ENCODE measurements at places on chromosomes 13 and 19.
A peak's percentile ranks its signal among the peaks of the same experiment; 100 is the strongest.

GRCh38 chr19:35040826-35041547 is 534 bp upstream of the HPN start:
- peak overlapping the region; percentile 27 for H3K4me3 ChIP-seq
- H3K36me3 ChIP-seq: no peaks in the 10 kb centered on the region

DNA sequence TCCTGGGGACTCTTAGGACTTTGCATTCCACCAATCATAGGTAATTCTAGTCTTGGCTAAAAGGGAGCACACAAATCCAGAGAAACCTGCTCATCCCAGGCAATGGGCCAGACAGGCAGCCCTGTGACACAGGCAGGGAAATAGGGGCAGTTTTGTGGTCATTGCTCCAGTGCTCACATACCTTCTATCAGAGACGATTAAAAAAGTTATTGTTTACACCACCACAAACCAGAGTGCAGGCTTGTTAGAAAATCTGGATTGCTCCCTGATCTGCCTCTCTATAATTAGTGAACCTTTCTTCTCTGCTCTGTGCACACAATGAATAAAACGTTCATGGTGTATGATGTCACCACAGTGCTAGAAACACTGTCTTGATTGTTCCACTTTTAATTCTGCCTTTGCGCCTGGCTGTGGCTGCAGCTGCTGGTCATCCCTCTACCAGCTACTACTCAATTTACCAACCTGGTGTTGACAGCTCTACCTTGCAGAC is 121.6 kb upstream of the SPATA13 start:
- H3K4me1 ChIP-seq: peaks cover 4% of the 10 kb centered on the region
- no peaks in the 10 kb centered on the region for H3K36me3 ChIP-seq
- no peak overlapping the region for H3K4me3 ChIP-seq
- peak overlapping the region; percentile 1 for H3K27ac ChIP-seq

DNA sequence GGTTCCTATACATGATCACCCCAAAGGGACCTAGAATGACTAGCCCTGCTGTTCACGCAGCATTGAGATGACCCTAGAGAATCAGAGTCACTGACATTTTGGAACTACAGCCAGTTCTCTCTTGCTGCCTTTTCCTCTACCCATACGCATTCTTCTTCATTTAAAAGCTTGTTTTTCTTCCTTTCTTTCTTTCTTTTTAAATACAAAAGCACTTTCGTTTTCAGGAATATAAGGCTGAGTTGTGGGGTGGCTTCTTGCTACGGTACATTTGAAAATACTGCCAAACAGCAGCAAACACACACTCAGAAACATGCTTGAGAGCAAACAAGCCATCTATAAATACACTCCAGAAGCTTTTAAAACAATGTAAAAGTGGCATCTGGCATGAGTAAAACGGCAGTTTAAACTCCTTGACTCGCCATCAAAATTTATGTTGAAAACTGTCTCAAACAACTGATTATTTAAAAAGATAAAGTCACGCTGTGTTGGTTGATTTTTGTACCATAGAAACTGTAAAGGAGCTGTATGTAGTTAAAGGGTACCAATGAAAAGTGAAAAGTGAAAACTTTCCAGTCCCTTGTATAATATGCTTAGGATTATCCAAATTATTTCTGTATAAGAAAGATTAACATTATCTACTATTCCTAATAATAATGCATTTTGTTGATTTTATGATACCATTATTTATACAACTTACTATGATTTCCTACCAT is 95.6 kb downstream of the PCDH9 start:
- no peaks in the 10 kb centered on the region for H3K36me3 ChIP-seq
- DNase-seq: no peak
- no peak overlapping the region for H3K4me3 ChIP-seq
- H3K4me1 ChIP-seq: no peaks in the 10 kb centered on the region

DNA sequence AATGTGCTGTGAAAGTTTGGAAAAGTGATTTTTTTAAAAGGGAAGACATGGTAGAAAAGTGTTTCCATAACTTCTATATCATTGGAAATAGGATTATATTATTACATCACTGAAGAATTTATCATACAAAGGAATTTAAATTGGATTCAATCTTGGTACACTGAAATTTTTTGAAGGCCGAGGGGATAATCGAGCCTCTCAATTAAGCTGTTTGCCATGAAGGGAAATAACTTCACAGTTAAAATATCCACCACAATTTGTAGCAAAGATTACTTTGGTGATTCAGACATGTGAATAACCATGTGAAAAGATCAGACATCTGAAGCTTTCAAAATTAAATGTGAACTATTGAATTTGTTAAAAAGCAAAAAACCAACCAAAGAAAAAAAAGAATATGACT is 215.3 kb downstream of the KLF5 start:
- no peak overlapping the region for H3K27ac ChIP-seq
- DNase-seq: no peak
- H3K4me3 ChIP-seq: no peak overlapping the region
- H3K36me3 ChIP-seq: no peaks in the 10 kb centered on the region
- H3K27me3 ChIP-seq: no peaks in the 10 kb centered on the region

DNA sequence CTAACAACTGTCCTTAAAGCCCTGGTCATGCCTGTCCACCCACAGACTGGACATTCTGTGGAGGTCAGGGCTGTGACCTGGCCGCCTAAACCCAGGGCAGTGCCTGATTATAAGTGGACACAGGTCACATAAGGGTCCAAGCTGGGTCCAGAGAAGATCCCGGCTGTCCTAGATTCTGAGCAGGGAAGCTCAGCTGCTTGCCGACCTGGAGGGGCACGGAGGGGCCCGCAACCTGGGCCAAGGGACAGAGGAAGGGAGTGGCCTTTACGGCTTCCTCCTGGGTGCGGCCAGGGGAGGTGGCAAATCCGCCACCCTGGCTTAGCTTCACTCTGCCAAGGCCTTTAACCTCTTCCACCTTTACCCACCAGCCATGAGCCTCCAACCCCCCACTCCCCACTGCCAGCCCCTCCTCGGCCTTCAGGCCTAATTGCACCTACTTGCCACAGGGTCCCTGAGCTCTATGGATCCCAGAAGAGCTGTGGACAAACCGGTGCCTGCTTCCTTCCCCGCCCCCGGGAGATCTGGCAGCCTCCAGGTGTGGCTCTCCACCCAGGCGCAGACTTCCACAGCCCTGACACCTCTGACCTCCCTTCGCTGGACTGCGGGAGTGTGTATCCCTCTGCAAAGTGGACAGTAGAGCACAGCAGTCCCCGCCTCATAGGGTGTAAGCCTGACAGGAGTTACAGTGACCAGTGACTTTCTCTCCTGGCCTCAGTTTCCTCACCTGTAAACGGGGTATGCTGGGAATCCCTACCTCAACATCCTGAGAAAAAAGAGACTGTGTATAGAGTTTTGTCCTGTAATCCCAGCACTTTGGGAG is 1.7 kb downstream of the CD320 start:
- no peak overlapping the region for H3K4me3 ChIP-seq
- H3K27ac ChIP-seq: no peak overlapping the region
- H3K27me3 ChIP-seq: no peaks in the 10 kb centered on the region
- H3K36me3 ChIP-seq: no peaks in the 10 kb centered on the region
- no peak for DNase-seq

DNA sequence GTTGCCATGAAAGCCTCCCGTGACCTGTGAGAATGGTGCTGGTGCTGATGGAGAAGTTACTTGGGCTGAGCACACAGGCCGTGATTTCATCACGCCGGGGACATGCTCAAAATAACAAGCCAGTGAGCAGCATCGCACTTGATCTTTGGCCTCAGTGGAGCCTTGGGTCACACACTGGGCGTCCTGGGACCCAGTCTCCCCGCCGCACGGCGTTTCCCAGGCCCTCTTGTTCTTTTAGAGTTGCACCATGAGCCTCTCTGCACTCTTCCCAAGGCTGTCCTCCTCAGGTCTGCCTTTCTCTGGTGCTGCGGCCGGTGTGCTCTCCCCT is 9.5 kb upstream of the NDUFS7 start:
- no peak for DNase-seq
- H3K27me3 ChIP-seq: no peaks in the 10 kb centered on the region
- peaks cover 9% of the 10 kb centered on the region for H3K4me1 ChIP-seq

GRCh38 chr13:93227280-93227877 is 772 bp downstream of the GPC6 start:
- no peak for DNase-seq
- peak overlapping the region; percentile 84 for H3K27ac ChIP-seq
- peak overlapping the region; percentile 45 for H3K4me3 ChIP-seq
- H3K4me1 ChIP-seq: peaks cover 3% of the 10 kb centered on the region
- no peaks in the 10 kb centered on the region for H3K27me3 ChIP-seq

GRCh38 chr13:39321574-39321973 is 281.4 kb downstream of the LHFPL6 start:
- no peak overlapping the region for H3K4me3 ChIP-seq
- H3K4me1 ChIP-seq: no peaks in the 10 kb centered on the region
- DNase-seq: no peak
- H3K36me3 ChIP-seq: no peaks in the 10 kb centered on the region
- no peaks in the 10 kb centered on the region for H3K27me3 ChIP-seq
- no peak overlapping the region for H3K27ac ChIP-seq

- H3K27ac ChIP-seq: peak within 1 kb of the TSS; percentile 67
- DNase-seq: no peak
- H3K27me3 ChIP-seq: no peaks in the 10 kb centered on the region
- H3K4me1 ChIP-seq: peaks cover 39% of the 10 kb centered on the region
These were observed at the start of gene SLAIN1 for GRCh38 chr13:77697217-77698103. Gene SLAIN1, plus strand, starts transcription at chr13:77697687. Its CDS starts 227 bp downstream, at chr13:77697914.

GRCh38 chr13:20460761-20461160 is 64.9 kb downstream of the CRYL1 start:
- H3K4me1 ChIP-seq: peaks cover 61% of the 10 kb centered on the region
- H3K27ac ChIP-seq: no peak overlapping the region
- DNase-seq: no peak
- no peaks in the 10 kb centered on the region for H3K27me3 ChIP-seq
- no peaks in the 10 kb centered on the region for H3K36me3 ChIP-seq

DNA sequence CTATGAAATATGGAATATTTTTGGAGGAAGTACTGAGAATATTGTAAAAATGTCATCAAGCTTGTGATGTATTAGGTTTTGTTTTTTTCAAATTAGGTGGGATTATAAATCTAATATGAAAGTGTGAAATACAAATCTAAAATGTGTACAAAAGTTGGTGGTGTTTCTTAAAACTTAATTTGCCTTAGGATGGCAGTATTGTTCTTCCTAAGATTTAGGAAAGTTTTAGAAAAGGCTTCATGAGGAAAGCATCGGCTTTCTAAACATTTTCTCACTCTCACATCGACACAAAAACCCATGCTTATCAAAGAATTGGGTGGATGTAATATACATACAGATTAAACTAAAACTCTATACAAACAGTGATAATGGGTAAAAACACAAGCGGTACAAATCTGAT is 972.0 kb upstream of the PCDH20 start:
- H3K27ac ChIP-seq: no peak overlapping the region
- no peaks in the 10 kb centered on the region for H3K36me3 ChIP-seq
- no peak for DNase-seq
- no peaks in the 10 kb centered on the region for H3K27me3 ChIP-seq
- no peaks in the 10 kb centered on the region for H3K4me1 ChIP-seq
- H3K4me3 ChIP-seq: no peak overlapping the region

DNA sequence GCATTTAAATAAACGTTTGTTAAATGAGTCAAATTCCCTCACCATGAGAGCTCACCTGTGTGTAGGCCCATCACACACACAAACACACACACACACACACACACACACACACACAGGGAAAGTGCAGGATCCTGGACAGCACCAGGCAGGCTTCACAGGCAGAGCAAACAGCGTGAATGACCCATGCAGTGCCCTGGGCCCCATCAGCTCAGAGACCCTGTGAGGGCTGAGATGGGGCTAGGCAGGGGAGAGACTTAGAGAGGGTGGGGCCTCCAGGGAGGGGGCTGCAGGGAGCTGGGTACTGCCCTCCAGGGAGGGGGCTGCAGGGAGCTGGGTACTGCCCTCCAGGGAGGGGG is 8.5 kb upstream of the CEACAM5 start:
- H3K4me1 ChIP-seq: no peaks in the 10 kb centered on the region
- no peak for DNase-seq
- H3K4me3 ChIP-seq: no peak overlapping the region
- H3K27ac ChIP-seq: no peak overlapping the region
- no peaks in the 10 kb centered on the region for H3K36me3 ChIP-seq

DNA sequence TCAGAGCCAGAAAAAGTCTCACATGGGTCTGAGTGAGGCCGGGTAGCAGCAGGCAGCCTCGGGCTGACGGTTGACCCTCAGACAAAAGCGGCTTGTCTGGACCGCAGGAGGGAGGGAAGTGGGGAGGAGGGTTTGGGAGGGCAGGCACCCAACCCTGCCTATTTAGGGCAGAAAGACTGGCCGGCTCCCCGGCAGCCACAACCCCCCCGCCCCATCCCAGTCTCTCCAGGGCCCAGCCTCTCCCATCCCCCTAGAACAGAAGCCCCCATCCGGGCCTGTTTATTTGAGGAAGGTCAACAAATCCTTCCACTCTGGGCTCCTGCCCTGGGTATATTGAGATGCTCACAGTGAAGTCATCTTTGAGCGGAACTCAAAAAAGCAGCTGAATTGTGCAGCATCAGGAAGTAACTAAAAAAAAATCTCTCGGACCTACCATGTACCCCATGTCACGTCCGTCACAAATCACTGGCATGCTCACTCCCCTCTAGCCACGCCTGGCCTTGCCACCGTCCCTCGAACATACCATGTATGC is 6.3 kb downstream of the DACT3 start:
- DNase-seq: no peak
- peak overlapping the region; percentile 76 for H3K27ac ChIP-seq
- peaks cover 64% of the 10 kb centered on the region for H3K27me3 ChIP-seq
- no peak overlapping the region for H3K4me3 ChIP-seq

- no peak overlapping the region for H3K27ac ChIP-seq
- no peak overlapping the region for H3K4me3 ChIP-seq
- no peaks in the 10 kb centered on the region for H3K36me3 ChIP-seq
- H3K27me3 ChIP-seq: no peaks in the 10 kb centered on the region
- H3K4me1 ChIP-seq: peaks cover 1% of the 10 kb centered on the region
These were observed 7.4 kb downstream of the PTH2 start for GRCh38 chr19:49415810-49416200.

GRCh38 chr13:27822873-27823311 is 30.6 kb downstream of the GSX1 start:
- H3K4me1 ChIP-seq: peaks cover 10% of the 10 kb centered on the region
- DNase-seq: no peak
- H3K27me3 ChIP-seq: peaks cover 28% of the 10 kb centered on the region
- no peak overlapping the region for H3K27ac ChIP-seq

DNA sequence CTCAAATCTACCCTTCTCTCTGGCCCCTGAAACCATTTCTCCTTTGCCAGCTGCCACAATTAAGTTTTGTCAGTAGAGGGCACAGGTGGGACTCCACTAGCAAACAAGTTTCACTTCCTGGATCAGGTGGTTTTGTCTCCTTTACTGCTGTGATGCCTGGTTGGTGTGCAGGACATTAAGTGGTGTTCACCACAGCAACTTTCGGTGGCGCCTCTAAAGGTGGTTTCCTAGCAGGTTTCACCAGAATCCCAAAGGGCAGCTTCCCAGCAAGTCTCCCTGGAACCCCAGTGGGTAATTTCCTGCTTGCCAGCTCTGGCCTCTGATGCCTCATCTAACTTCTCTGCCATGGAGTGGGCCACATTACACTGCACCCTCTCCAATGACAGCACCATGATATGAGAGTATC is 16.6 kb downstream of the MED4 start:
- DNase-seq: no peak
- H3K4me1 ChIP-seq: no peaks in the 10 kb centered on the region
- no peak overlapping the region for H3K27ac ChIP-seq
- peaks cover 38% of the 10 kb centered on the region for H3K36me3 ChIP-seq

- H3K36me3 ChIP-seq: no peaks in the 10 kb centered on the region
- H3K27ac ChIP-seq: no peak within 1 kb of the TSS
- H3K4me3 ChIP-seq: no peak within 1 kb of the TSS
- H3K4me1 ChIP-seq: peaks cover 4% of the 10 kb centered on the region
These were observed at the start of gene OR10H1 for GRCh38 chr19:15815306-15815705. Gene OR10H1, minus strand, starts transcription at chr19:15815664. Its CDS starts 7,627 bp downstream, at chr19:15808037.

GRCh38 chr19:4301590-4302242 is 473 bp downstream of the TMIGD2 start:
- no peaks in the 10 kb centered on the region for H3K36me3 ChIP-seq
- DNase-seq: no peak
- no peaks in the 10 kb centered on the region for H3K27me3 ChIP-seq
- no peak overlapping the region for H3K27ac ChIP-seq
